ENCODE measurements at places on chromosomes 3 and 15.
A peak's percentile ranks its signal among the peaks of the same experiment; 100 is the strongest.

GRCh38 chr3:187954873-187955586 is 198.9 kb upstream of the LPP start:
- DNase-seq, result no peak

DNA sequence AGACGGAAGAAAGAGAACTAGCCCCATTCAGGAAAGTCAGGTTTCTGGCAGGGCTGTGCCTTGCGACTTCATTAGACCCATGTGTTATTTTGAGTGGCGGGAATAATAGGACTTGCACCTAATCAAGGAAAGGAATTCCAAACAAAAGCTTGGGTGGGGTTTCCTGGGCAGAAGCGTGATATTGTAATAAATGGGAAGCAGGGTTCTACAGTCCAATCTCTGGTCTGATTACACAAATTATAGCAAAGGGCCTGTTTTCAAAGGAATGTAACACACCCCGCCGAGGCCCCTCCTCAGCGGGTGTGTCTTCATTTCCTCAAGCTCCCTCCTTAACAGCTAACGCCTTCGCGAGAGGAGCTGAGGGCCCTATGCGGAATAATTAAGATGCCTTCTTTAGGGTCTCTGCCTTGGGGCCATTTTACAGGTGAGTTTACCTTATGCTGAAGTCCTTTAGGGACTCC is 396.0 kb upstream of the C2CD4B start:
- DNase-seq, result no peak

DNA sequence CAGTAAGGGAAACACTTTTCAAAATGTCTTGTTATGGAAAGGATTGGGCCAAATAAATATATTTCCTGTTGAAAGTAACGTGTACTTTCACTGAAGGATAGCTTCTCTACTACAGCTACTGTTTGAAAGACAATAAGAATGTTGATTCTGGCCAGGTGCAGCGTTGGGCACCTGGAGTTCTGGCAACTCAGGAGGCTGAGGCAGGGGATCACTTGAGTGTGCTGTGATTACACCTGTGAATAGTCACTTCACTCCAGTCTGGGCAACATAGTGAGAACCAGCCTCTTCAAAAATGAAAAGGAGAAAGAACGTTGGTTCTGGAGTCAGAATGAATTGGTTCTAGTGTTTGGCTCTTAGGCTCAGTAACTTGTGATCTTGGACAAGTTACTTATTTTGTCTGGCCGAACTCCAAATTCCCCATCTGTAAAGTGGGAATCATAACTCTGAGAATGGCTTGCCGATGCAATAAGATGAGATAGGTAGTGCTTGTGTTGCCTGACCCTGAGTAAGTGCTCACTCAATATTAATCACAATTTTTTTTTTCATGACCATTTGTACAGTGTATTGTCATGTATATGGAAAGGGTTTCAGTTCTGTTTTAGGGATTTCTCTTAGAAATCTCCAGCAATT is 310.8 kb downstream of the PTPRG start:
- no peak for DNase-seq

GRCh38 chr3:32855350-32855953 is 37.7 kb downstream of the TRIM71 start:
- DNase-seq, result no peak

- no peak for DNase-seq
Measured at GRCh38 chr3:150128126-150128525, 157.4 kb upstream of the PFN2 start.

DNA sequence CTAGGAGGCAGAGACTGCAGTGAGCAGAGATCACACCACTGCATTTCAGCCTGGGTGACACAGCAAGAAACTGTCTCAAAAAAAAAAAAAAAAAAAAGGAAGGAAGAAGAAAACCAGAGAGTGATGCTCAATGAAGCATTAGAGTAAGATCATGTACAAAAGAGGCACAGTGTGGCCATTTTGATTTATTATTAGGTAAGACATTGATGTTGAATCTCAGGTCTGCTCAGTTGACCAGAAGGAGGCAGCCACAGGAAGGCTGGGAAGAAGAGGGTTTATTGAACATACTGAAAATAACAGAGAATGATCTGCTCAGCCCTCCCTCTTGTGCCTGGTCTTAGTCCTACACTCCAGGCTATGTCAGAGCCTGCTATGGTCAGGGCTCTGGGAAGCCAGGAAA is 15.6 kb downstream of the LRRK1 start:
- DNase-seq, result no peak

- no peak for DNase-seq
Measured at GRCh38 chr3:27573780-27574437, 89.7 kb upstream of the SLC4A7 start.

- DNase-seq, result peak; percentile 26
Measured at GRCh38 chr3:143832433-143832832, 15.8 kb downstream of the SLC9A9 start.

- DNase-seq, result no peak
Measured at GRCh38 chr3:24343084-24343783, 151.4 kb downstream of the THRB start.

GRCh38 chr15:40957581-40958051 is 4.3 kb downstream of the CHAC1 start:
- no peak for DNase-seq

GRCh38 chr3:109702252-109702651 is 364.9 kb upstream of the DPPA4 start:
- DNase-seq, result peak; percentile 21

DNA sequence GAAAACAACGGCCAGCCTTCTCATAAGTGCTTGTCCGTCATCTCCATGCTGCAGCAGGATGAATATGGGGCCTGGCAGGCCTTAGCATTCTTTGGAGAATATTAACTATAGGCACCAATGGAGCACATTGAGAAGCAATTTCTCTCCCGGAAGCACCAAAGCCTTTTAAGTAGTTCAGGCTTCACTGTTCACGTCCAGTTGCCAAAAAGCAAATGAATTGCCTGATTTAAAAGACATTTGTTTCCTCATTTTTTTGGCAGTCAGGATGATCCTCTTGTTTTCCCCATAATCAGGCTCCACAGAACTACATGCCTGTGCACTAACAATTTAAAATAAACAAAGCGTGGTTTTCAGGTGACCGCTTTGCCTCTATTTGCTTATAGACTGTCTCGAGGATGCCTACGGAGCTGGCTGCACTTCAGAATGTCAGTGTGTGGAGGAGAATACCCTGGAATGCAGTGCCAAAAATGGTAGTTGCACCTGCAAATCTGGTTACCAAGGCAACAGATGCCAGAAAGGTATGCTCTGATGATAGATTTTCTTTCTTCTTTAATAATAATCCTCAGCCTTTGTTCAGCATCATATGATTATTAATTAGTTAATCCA is 725.2 kb upstream of the GOLIM4 start:
- no peak for DNase-seq

- DNase-seq, result no peak
Measured at GRCh38 chr3:159711560-159712333, 276.9 kb upstream of the IL12A start.

DNA sequence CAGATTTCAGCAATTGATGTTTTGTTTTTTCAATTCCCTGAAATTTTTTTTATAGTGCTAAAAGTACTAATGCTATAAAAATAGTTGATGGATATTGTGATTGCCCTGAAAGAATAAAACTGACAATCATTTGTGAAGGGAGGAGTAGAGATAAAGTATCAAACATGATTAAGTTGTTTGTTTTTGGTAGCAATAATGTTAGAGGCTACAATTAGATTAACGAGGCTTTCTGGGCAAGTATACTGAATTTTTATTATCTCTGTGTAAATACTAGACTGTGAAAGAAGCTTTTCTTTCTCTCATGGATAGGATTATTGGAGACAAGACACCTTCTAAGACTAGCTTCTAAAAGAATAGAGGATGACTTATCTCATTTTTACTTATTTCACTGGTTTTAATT is 15.6 kb downstream of the NR1D2 start:
- DNase-seq, result no peak

- DNase-seq, result no peak
Measured at GRCh38 chr3:47685037-47685436, 96.7 kb downstream of the SMARCC1 start.

- DNase-seq, result no peak
Measured at GRCh38 chr3:89380016-89380415, 272.6 kb downstream of the EPHA3 start.

DNA sequence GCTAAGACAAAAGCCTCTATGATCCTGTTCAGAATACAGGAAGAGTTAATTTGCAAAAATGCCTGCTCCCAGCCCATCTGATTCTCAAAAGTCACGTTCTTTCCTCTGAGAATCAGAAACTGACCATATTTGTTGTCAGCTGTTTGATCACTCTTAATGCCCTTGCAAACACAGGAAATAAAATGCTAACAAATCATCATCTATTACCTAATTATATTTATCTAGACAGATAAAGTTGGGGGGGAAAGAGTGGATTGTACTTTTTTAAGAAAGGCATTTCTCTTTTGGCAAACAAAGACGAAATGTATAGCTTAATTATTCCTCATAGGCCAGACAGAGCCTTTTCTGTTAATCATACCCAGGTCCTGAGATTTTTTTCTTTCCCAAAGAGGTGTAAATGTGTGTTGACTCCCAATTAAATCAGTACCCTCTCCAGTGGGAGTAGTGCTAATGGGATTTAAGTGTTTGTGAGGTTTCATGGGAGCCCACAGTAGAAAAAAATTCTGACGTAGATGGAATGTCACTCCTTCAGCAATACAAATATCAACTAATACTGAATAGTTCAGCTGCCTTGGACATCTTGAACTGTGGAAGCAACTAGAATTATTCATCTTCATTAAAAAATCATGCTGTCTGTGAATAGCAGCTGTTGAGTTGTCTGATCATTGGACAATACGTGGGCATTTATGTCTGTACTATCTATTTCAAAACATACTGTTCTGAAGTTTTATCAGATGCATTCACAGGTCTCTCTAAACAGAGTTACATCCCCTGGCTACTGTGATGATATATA is 22.5 kb upstream of the BNIP2 start:
- no peak for DNase-seq

DNA sequence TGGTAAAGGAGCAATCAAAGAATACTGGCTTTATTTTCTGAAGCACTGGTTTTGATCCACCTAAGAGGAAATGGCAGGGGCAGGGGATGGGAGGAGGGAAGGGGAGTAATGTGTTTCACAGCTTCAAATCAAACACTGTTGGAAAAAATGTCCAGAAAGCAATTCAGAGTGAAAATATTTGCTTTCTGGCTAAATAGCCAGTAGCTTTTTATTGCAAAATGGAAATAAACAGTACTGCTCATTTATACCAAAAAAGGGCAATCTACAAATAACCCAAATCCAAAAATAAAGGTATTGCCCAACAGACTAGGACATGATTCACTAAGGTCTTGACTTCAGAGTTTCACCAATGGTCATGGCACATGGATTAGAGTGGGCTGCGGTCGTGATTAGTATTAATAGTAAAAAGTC is 279.3 kb upstream of the THBS1 start:
- DNase-seq, result no peak

- no peak for DNase-seq
Measured at GRCh38 chr3:33042668-33043067, 54.3 kb downstream of the GLB1 start.

- DNase-seq, result no peak
Measured at GRCh38 chr3:46463120-46463867, 1.4 kb downstream of the LTF start.

- no peak for DNase-seq
Measured at GRCh38 chr3:151675858-151676615, 57.7 kb upstream of the AADACL2 start.

GRCh38 chr3:100057716-100058575 is 56.4 kb downstream of the FILIP1L start:
- DNase-seq, result no peak

GRCh38 chr3:177124882-177125281 is 72.4 kb downstream of the TBL1XR1 start:
- no peak for DNase-seq

GRCh38 chr3:54032598-54032997 is 89.8 kb upstream of the CACNA2D3 start:
- DNase-seq, result no peak

- DNase-seq, result no peak
Measured at GRCh38 chr3:191385101-191385500, 54.8 kb upstream of the UTS2B start.

GRCh38 chr3:134312873-134313846 is 61.1 kb downstream of the AMOTL2 start:
- no peak for DNase-seq

GRCh38 chr15:97652700-97653167 is 307.8 kb upstream of the ARRDC4 start:
- DNase-seq, result no peak

DNA sequence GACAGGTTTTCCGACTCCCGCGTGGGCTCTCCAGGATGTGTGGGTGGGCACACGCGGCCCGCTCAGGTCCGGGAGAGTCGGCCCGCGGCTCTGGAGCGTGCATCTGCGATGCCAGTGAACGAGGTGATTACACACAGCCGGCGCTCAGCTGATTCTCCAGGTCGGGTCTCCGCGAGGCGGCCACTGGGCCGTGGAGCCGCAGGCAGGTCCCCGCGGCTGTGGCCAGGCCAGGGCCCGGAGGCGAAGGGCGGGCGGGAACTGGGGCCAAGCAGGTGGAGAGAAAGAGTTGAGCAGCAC is 13.2 kb downstream of the PAK6 start:
- no peak for DNase-seq

GRCh38 chr3:186368717-186369116 is 6.7 kb upstream of the DGKG start:
- DNase-seq, result no peak

GRCh38 chr3:13332158-13332557 is 88.0 kb downstream of the NUP210 start:
- DNase-seq, result no peak

GRCh38 chr3:192825216-192825615 is 92.4 kb downstream of the MB21D2 start:
- no peak for DNase-seq

DNA sequence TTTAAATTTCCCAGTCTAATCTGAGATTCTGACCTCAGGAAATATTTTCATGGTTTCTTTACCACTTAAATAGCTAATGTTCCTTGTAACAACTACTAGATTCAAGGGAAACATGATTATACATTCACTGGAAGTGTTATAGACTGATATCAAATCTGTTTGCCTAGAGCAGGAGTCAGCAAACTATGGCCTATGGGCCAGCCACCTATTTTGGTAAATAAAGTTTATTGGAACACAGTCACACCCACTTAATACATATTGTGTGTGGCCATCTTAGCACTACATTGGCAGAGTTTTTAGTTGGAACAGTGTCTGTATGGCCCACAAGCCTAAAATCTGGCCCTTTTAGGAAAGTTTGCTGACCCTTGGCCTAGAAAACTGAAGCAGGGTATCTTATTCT is 50.1 kb downstream of the GLCE start:
- no peak for DNase-seq

- no peak for DNase-seq
Measured at GRCh38 chr3:37622999-37623883, 238.4 kb upstream of the CTDSPL start.

- DNase-seq, result no peak
Measured at GRCh38 chr3:152474585-152474984, 205.9 kb downstream of the MBNL1 start.

DNA sequence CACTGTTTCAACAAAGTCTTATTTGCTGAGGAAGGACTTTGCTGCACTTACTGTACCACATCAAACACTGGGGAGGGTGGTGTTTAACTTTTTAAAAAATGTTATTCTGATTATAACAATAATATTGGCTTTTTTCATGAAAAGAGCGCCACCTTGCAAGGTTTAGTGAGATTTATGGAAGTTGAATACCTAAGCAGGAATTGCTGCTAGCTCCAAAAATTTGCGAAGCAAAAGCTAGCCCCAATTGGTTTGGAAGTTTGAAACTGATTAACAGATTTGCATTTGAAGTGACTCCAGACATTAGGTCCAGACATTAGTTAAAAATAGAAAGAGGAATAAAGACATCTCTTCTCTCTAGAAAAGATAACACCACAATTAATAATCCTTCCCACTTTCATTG is 6.7 kb downstream of the ZIC1 start:
- DNase-seq, result no peak
